NCI-H2029 treated with DMSO at 0.1 percent for 48 hours (cell line): ENCODE measurements at places on chromosomes 12 and 14.

DNA sequence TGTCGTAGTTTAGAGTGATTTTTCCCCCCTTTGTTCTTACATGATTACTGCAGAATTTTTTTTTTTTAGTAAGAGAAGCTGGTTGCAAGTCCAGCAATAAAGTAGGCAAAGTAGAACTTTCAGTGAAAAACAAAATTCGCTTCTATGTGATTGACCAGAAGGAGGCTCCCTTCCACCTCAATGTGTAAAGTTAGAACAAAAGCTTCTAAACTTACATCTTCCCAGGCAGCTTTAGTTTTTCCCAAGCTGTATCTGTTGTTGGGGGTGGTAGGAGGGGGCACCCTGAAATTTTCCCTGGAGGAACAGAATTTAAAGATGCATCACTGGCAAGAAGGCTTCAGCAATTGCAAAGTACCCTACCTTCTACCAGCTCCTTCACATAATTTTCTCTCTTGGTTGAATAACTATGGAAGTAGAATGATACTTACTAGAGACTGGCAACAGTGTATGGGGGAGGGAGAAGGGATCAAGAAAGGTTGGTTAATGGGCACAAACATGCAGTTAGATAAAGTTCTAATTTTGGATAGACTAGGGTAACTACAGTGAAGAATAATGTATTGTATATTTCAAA lies 87.3 kb upstream of the E2F7 start:
- DNase-seq, result no peak

DNA sequence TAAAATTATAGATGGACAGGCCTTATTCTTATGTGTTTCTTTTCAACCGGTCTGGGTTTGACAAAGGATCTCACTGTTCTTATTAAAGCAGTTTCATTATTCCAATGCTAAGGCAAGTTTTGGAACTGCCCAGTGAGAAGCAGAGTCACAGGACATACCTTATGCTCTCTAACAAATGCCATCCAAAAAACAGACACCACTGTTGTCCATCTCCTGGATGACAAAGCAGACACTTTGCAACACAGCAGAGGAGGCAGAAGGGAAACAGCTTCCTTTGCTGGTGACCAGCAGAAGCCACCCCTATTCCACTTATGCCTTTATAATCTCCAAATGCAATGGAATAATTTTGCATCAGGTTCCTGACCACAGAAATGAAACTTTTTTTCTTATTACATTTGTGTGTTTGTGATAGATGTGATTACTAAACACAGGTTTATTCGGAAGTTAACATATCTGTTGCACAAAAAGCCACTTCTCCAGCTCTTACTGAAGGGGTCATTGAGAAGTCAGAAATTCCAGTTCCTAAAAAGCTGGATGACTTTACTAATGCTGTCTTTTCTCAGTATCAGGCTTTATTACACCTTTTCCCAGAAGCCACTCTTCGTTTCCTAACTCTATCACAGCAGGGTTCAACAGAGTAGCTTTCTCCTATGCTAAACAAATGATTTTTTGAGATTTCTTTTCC lies 115.6 kb downstream of the BTG1 start:
- DNase-seq, result no peak

- DNase-seq, result no peak
Measured at GRCh38 chr12:63382930-63383329, 231.9 kb upstream of the AVPR1A start.

DNA sequence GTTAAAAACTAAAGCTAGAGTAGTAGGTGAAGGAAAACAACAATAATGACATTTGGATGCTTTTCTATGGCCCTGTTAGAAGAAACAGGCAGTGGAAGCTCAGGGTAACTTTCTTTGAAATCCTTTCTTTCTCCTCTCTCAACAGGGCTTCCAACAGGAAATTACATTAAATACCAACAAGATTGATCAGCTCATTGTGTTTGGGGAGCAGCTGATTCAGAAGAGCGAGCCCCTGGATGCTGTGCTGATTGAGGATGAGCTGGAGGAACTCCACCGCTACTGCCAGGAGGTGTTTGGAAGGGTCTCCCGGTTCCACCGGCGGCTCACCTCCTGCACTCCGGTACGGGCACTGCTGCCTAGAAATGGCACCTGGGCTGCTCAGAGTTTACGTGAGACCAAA lies 81.5 kb downstream of the ESR2 start:
- DNase-seq, result no peak

DNA sequence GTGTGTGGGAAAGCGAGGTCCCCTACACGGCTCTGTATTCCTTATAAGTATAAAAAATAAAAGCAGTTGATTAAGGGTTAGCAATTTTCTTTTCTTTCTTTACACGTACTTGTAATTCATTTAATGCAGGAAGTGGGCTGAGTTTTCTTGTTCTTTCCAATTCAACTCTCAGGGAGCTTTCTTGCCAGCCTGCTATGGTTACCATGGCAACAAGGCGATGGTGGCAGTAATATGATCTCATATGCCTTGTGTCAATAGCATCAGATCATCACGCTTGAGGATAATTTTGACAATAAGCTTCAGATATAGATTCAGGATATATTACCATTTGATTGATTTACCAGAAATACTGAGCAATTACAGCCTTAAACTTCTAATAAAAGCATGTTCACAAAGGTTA lies 466.5 kb downstream of the APAF1 start:
- peak; percentile 69 for DNase-seq

GRCh38 chr12:116123451-116124258 lies 153.8 kb downstream of the MED13L start:
- peak; percentile 70 for DNase-seq

DNA sequence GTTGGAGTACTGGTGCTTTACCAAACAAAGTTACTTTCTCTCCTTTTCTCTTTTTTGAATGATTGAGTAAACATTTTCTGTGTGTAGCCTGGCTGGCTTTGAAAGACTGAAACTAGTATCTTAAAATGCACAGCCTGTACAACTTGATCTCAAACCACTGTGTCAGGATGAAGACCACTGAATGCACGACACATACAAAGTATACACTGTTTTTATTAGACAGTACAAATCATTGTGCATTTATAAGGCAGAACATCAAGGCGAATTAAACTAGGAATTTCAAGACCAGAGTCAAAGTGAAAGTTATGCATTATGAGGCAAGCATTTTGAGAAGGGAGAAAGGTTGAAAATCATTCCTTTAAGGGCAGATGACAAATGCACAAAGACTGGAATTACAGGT lies 59.0 kb downstream of the PIWIL1 start:
- DNase-seq, result no peak
